Stromal cell of bone marrow (primary cell): ENCODE measurements at places on chromosomes 5 and 9.

DNA sequence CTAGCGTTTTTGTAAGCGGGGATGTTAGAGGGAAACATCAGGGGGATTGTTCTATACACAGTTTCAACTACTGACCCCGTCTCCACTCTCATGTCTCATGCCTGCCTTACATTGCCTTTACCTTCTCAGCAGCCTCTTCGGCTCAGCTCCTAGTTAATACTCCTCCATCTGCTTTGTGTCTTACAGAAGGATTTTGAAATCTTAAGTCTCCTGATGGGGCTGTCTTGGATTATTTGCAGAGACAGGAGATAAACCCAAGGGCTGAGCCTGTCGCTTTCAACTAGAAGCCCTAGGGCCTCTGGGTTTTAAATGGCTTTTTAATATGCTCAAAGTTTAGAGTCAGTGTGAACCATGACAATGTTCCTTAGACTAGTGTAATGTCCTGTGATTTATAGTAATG, 161.5 kb downstream of the CARTPT start:
- DNase-seq = no peak

GRCh38 chr5:83708170-83708569, 12.5 kb downstream of the HAPLN1 start:
- no peak for DNase-seq

DNA sequence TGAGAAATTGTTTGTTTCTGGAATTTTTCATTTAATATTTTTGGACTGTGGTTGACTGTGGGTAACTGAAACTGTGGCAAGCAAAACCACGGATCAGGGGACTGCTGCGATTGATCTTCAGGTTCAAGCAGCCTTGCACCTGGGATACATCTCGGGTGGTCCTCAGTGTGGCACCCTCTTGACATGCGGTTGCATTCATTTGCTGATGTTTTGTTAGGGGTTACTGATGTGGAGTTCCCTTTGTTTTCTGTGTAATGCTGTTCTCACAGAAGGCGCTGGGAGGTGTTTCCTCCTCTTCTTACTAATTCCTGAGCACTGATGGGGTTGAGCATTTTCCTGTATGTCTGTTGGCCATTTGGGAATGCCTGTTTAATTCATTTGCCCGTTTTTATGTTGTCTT, 60.4 kb downstream of the EHMT1 start:
- no peak for DNase-seq

DNA sequence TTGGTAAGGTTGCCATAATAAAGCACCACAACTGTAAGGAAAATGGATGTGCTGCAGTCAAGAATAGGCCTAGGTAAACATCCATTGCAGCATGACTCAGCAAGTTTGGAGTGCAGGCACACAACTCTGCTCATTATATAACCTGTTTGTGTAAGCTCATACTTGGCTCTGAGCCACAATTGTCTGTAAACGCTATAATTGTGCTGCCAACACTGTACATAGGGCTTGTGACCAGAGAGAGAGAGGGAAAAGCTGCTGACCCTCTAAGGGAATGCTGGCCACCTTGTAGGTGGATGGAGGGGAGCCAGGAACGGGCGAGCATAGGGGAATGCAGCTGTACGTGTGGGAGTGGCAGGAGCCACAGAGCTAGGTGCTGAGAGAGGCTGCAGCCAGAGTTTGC, 2186.5 kb upstream of the ACO1 start:
- DNase-seq = no peak

GRCh38 chr5:14177634-14178033, 34.5 kb downstream of the TRIO start:
- no peak for DNase-seq

GRCh38 chr5:3694819-3695218, 99.2 kb downstream of the IRX1 start:
- no peak for DNase-seq

DNA sequence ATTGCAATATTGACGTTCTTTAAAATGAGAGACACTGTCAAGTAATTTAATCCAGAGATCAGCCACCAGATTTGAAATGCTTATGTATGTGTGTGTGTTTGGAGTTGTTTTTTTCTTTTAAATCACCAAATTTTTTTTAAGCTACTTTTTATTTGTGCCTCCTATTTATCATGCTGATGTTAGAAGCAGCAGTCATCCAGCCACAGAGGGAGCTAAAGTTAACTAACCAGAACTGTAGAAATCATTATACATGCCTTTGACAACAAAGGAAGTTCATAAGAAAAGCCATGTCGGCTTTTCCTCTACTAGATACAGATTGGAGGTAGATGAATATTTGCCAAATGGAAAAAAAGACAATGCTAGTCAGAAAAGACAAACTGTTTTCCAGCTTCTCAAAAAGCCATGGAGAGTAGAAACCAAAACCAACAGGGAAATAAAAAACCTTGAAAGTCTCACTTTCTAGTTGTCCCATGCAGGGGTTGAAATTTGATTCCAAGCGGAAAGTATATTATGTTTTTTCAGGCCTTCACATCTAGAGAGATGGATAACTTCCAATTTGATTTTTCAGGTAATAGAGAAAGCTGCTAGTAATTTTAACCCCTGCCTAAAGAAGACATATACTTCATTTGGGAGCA, 4.5 kb downstream of the PURA start:
- no peak for DNase-seq

DNA sequence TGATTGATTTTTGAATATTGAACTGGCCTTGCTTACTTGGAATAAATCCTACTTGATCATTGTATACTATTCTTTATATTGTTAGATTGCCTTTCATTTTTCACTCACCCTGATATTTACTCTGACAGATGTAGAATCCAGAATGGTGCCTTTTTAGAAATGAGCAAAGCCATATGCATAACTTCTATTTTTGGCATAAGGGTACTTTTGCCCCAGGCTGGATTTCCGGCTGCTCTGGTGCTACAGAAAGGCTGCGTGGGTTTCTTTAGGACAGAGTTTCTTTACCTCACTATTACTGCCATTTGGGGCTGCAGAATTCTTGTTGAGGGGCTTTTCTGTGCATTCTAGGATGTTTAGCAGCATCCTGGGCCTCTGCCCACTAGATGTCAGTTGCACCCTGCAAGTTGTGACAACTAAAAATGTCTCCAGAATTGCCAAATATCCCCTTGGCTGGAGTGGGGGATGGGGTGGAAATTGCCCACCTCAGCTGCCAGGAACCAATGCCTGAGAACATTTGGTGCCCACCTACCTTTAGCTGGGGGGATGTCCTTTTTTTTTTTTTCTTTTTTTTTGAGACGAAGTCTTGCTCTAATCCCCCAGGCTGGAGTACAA, 50.1 kb downstream of the SLC36A1 start:
- no peak for DNase-seq

GRCh38 chr9:123678878-123679329, 251.0 kb downstream of the DENND1A start:
- no peak for DNase-seq

DNA sequence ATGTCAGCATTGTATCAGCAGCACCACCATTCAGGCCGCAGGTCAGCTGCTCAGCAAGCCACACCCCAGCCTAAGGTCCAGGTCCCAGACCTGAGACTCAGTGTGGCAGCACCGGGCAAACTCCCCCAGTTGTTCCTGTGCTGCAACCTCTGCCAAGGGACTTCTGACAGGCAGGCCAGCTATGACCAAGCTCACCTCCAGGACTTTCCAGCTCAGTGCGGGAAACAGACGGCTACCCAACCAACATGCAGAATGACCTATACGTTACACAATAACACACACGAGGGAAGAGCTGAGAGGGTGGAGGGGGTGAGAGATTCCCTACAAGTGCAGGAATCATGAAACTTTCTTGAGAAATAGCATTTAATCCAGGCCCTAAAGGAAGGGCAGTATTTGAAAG, 143.7 kb downstream of the FSTL4 start:
- no peak for DNase-seq

- DNase-seq = no peak
Measured at GRCh38 chr5:116970318-116970717, 395.7 kb upstream of the SEMA6A start.

DNA sequence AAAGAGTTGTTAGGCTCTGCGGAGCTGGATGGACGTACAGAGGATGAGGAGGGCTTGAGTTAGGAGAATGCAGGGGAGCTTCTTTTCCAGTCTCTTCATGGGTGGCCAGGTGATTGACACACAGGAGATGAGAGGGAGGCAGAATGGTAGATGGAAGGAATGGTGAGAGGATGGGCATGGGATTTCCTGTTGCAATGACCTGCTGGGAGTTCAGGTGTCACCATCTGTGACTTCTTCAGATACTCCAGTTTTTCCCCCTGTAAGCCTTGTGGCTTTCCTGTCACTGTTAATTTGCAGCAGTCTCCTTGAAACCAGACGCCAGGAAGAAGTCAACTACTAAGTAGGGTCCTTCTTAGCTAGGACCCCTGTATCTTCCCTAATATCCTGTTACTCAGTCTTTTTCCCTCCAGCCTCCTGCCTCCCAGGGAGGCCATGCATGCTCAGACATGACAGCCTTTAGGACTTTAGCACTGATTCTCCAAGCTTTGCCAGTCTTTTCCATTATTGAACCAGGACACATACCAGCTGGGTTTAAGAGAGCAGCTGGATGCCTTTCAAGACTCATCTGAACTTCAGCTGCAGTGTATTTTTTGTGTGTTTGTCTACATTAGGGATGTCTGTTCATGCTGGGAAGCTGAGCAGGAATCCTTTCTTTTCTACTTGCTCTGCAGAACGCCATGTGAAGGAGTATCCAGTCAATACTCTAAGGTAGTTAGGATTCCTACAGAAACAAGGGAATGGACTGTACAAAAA, 67.2 kb upstream of the CD180 start:
- no peak for DNase-seq

- DNase-seq = no peak
Measured at GRCh38 chr5:149679876-149680809, 50.0 kb upstream of the PPARGC1B start.

DNA sequence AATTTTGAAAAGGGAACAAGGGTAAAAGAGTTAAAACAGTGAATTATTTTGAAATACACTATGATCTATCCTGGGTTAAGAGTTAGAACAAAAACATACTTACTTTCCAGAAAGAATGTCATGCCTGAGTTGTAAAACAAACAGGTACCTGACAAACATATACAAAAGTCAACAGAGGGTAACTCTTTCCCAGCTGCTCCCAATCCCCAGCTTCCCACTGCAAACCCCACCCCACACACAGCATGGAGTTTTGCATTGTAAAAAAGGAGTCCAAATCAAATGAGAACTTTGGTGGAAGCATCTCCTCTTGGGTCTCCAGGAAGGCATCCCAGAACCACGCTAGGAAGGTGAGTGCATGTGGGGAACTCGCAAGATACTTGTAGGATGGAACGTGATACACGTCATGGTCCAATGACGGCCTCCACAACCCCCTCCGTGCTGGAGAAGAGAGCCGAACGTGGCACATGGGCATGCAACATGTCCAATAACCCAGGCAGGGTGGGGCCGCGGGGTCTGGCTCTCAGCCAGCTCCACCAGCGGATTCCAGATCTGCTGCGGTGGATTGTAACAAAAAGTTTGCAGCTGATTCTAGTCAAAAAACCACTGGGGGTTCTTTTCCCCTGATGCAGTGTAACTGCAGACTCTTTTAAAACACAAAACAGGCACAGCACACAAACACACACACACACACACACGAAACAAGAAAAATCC, 55.8 kb downstream of the EPB41L4B start:
- DNase-seq = no peak

- no peak for DNase-seq
Measured at GRCh38 chr9:95516734-95517558, at the start of gene PTCH1. PTCH1 (minus strand) TSS chr9:95516971.

DNA sequence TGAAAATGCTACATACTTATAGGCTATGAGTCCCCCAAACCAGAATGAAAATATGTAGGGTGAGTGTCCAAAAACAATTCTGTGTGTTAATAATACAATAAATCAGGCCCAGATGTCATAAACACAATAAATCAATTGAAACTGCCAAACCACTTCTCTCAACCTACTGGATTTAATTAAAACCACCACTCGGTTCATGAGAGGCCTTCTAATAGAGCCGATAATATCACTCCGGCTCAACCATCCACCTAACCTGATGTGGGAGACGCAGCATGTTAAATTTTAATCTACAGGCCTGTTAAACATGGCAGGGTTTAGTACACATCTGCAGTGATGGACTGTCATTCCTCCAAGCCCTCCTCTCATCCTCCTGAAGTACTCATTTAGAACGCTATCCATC, 734.5 kb upstream of the ZNF608 start:
- DNase-seq = no peak

DNA sequence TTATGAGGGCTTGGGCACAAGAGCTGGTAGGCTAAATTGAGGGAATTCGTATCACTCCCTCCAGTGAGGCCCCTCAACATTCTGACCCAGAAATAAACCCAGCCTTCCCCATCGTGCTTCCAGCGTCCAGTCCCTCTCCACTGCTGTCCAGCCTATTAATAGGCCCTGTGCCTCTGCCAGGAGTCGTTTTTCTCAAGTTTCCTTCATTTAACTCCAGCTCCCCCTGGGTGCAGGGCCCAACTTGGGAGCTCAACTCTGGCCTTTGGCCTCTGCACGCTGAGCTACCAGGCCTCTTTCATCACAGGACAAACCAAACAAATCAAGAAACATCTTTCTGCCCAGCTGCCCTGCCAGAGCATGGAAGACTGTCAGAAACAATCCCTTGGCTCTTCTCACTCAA, 10.0 kb downstream of the HBEGF start:
- no peak for DNase-seq

GRCh38 chr5:171965745-171966144, 40.7 kb downstream of the FBXW11 start:
- DNase-seq = no peak
